ENCODE measurements at places on chromosomes 6 and 20. TPM values are rescaled to one million over a fixed set of nuclear protein-coding genes. Genes with fewer than 3 reads are reported as not detected.

- DNase-seq = no peak
These were observed 88.0 kb upstream of the CD83 start for GRCh38 chr6:14029605-14030004.

DNA sequence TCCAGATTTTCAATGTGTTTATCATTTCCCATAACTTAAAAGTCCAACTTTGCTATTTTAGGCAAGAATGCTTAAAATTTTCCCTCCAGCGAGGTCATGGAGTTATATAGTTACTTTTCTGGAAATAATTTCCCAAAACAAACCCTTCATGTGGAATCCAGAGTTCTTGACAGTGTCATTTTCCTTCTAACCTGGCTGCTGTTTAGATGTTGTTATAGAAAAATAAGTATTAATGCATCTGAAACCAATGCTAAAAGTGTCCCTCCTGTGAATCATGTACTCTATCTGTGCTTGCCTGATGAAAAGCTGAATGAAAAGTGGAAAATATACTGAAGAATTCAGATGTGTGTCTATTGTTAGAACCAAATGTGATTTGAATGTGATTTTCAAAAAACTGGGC, 245.3 kb upstream of the HSF2 start:
- no peak for DNase-seq

Gene RAD21L1
- 0.18 TPM for total RNA-seq

- no peak for DNase-seq
These were observed 30.7 kb downstream of the ARHGAP18 start for GRCh38 chr6:129679275-129679674.

Gene TLDC2
- total RNA-seq = not detected
